Muscle of back (tissue), 13 donors: ENCODE measurements at places on chromosomes 13 and 19. TPM values are rescaled to one million over a fixed set of nuclear protein-coding genes. Genes with fewer than 3 reads are reported as not detected.

GRCh38 chr13:51714663-51715168 is 89.2 kb downstream of the DHRS12 start:
- DNase-seq: no peak

DNA sequence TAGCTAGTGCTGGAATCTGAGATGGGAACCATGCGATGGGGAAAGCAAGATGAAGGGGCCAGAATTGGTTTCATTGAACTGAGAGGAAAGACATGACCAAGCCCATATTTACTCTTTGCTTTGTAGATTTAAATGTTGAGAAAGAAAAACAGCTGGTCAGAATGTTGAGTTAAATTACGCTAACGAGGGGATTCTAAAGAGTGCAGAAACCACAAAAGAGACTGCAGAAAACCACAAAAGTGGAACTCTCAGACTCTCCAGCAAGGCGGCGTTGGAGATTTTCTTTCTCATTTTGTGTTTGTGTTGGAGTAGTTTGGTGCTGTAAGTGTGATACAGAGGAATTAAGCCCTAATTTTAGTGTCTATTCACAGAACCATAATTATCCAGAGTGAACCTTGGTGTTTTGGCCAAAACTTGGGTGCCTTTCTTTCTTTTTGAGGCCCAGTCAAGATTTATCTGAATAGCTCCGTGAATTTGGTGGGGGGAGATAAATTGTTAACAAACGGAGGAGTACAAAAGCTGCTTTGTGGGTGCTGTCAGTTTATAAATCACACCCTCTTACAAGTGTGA is 26.3 kb downstream of the SAE1 start:
- no peak for DNase-seq

The CIRBP gene
- 480 TPM for polyA plus RNA-seq

The ZFP30 gene
- polyA plus RNA-seq: 11.1 TPM
